ENCODE measurements at places on chromosomes 2 and 18.
A peak's percentile ranks its signal among the peaks of the same experiment; 100 is the strongest.

DNA sequence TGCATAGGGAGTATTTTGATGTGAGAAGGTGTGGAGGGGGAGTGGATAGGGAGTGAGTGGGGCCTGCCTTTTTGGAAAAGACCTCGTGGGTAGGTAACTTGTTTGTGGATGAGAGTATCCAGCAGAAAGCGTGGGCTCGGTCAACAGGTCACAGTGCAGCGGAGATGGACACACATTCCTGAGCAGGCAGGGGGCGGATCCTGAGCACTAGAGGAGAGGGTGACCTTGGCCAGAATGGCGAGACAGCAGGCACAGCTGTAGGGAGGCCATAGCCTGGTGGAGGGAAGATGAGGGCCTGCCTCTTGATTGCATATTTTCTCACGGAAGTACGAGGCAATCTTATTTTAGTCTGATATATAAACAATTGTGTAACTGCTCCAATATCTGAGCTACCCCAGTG lies 3.6 kb upstream of the MC2R start:
- no peak for DNase-seq

DNA sequence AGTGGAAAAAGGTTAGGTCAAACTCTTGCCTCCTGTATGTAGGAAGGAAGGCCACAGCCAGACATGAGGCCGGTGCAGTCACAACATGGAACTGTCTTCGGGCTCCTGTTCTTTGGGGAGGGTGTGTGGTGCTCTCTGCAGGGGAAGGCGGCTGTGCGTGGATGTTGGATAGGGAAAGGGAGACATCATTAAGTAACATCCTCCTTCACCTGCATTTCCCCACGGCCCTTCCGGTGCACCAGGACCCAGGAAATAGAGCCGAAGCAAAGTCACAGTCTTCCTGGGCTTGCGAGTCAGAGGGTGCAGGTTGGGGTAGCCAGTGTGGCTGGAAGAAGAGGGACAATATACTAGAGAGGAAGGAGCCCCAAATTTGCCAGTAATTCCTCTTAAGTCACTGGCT lies 78.9 kb upstream of the SMAD7 start:
- no peak for DNase-seq

GRCh38 chr2:25582077-25582830 lies 91.1 kb downstream of the DTNB start:
- no peak for DNase-seq

DNA sequence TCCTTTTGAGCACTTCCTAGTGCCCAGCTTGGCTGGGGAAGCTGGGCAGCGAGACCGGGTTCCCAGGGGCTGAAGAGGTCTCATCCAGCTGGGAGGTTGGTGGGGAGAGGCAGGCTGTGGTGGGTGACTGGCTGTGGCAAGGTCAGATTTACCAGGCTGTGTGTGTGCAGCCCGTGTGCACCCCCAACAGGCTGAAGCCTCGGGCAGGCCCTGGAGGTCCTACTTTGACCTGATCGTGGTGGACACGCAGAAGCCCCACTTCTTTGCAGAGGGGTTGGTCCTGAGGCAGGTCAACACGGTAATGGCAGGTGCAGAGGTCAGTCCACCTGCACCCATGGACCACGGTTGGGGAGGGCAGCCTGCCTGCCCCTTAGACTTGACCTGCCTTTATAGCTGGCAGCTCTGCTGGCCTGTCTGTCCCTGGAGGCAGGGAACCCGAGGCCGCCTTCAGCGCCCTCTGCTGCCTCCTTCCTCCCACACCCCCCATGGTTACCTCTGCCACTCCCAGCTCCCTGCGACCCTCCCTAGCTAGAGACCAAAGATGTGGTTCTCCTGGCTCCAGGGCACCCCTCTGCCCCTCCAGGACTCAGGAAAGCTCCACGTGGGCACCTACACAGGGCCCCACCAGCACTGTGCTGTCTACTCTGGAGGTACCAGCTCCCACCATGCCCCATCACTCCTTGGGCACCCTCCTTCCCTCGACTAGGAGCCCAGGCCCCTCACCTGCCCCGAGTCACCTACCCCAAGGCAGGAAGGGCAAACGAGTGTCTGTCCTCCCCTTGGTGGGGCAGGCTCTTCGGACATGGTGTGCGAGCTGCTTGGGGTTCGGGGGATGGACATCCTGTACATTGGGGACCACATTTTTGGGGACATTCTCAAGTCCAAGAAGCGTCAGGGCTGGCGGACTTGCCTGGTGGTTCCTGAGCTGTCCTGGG lies 4.0 kb downstream of the NT5DC4 start:
- no peak for DNase-seq

- no peak for DNase-seq
Measured at GRCh38 chr2:132547090-132547687, 122.8 kb downstream of the LYPD1 start.

- peak; percentile 13 for DNase-seq
Measured at GRCh38 chr2:127081826-127082633, 24.9 kb downstream of the BIN1 start.

DNA sequence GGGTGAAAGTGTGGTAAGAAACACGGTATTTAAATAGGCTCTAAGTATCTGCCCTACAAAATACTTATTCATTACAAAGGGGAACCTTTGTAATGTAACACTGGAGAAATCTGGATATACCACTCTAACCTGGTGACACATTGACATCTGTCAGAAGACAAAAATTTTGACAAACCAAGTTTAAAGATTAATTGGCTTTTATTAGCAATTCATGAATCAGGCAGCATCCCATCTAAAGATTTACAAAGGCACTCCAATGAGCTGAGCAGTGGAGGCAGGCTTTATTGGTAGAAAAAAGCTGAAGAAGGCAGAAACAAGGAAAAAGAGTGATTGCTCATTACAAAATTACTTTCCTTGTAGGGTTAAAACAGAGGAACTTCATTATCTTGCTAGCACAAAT lies 35.0 kb downstream of the BMPR2 start:
- no peak for DNase-seq

DNA sequence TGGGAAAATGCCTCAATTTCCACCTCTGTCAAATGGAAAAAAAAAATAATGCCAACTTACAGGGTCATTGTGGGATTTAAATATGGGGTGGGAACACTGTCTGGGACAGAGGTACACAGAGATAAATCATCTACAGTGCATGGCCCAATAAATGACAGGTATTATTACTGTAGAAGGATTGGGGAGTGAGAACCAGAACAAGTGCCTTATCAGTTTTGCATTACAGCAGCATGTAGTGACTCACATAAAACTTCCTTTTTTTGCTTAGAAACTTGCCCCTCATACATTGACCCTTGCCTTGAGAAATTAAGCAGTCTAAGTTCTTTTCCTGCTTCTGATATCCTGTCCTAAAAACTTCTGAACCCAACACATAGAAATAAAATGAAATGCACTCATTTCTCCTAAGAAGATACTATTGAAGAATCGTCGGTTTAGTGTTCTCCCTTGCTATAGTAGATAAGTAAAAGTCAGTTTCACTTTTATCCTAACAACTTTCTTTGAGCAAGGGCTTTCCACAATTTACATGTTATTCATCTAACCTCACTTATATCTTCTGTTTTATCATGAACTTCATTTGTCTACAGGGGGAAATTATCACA lies 121.0 kb upstream of the HAAO start:
- DNase-seq: no peak

DNA sequence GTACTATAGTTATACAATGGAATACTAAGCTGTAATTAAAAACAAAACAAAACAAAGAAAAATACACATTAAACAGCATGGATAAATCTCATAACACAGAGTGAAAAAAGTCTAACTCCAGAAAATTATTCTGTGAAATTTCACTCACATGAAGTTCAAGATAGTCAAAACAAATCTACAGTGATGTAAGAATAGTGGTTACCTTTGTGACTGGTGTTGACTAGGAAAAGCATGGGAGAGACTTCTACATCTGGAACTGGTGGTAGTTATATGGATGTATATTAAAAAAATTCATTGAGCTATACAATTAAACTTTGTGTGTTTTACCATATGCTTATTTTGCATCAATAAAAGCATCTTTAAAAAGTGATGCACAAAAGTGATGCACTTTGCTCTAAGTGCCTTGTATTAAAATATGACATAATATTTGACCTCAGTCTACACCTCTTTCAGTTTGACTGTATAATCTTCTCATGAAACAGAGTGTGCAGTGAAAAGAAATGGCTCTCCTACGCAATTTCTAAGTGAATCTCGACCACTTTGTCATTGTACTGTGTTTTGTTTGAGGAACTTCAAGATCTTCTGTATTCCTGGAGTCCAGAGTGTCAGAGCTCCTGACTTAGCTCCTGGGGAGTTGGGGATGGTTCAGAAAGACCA lies 28.0 kb downstream of the STAT4 start:
- no peak for DNase-seq

DNA sequence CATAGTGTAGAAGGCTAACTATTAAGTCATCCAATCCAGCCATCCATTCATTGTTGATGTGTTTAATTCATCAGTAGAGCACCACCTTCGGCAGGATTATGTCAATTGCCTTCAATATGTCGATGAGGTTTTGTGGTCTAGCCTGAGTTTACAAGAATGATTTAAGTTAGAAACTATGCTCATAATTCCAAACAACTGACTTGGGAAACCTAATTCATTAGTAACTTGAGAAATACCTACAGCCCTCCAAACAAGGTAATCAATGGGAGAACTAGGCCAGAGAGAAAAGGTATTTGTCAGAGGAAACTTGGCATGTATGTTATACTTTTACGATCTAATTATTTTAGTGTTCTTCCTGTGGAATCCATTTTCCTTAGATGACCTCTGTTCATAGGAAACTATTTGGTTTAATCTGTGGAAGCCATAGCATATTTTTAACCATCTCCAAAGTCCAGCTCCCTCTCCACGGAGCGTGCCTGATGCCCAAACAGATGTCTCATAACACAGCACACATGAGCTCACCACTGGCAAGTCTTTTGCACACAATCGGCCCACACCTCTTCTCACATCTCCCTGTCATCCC lies 148.5 kb downstream of the GFPT1 start:
- DNase-seq: no peak

- no peak for DNase-seq
Measured at GRCh38 chr2:184006998-184007397, 591.3 kb upstream of the ZNF804A start.

DNA sequence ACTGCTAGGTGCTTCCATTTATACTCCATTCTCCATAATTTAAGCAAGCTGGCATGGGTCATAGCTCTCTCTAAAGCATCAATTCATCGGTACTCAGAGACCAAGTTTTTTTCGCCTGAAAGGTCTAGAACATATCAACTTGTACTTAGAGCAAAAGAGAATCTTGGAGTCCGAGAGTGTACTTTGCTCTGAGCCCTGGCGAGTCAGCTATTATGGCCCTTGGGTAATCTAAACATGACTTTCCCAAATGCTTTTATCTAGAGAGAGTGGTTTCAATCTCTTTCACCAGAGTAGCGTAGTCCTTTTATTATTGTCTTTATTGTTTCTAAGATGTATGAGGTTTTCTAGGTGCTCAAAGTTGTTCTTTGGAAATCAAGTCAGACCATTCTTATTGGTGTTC lies 34.4 kb downstream of the MAIP1 start:
- no peak for DNase-seq

GRCh38 chr2:177078855-177079254 lies 133.7 kb upstream of the HNRNPA3 start:
- DNase-seq: no peak

GRCh38 chr2:105732101-105732500 lies 12.6 kb upstream of the NCK2 start:
- DNase-seq: no peak

DNA sequence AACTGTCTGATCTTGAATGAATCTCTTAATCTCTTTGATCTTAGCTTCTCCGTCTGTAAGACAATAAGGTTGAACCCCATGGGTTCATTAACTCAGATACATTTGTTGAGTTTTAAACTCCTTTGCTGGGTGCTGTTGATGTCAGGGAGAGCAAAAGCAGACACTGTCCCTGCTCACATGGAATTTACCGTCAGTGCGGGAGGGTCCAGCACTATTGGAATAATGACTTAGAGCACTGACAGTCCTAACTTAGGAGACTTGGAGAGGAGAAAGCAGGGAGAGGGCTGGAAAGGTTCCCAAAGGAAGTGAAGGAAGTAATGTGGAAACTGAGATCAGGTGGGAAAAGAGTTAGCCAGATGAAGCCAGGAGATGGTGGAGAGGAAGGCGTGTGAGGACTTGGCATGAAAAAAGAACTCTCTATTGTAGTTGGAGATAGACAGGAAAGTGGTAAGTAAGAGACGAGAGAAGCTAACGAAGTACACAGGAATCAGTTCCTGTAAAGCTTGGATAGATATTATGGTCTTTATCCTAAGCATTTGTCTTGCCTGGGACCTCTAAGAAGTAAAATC lies 141.4 kb upstream of the SERTAD2 start:
- DNase-seq: no peak

DNA sequence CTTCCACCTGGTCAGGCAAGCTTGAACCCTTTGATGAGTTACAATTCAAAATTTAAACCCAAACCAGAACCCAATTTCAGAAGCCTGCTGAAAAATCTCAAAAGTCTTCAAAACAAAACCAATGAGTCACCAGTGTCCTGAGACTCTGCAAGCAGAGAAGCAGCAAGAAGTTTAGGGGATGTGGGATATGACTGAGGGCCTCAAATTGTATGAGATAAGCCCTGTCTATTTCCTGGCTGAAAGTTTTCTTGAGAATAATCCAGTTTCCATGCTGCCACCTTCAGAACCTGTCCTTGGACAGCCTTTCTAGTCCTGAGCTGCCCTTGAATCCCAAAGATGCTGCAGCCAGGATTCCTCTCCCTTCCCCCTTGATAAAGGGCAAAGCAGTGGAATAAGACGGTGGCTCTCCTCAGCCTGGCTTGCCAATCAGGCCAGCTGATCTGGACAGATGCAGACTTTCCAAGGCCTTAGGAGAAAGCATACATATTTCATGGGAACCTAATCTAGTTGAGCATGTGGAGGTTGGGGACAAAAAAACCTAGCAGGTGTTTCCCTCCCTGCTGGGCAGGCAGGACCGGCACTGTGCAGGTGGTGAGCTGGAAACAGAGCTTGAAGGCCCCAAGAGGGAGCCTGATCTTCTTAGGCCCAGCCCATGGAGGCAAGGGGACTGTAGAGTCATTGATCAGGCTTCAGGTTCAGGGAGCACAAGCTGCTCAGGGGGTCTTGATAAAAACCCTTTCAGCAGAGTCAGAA lies 278.0 kb upstream of the MGAT5 start:
- DNase-seq: no peak

DNA sequence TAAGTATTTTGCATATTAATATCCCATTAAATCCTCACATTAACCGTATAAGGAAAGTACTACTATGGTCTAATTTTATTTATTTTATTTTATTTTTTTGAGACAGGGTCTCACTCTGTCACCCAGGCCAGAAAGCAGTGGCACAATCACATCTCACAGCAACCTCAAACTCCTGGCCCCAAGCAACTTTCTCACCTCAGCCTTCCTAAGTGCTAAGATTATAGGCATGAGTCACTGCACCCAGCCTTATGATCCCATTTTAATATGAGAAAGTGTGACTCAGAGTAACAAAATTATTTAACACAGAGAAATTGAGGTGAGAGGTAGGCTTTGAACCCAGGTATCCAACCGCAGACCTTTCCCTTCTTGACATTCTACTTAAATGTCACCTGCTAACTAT lies 330.0 kb upstream of the POU3F3 start:
- no peak for DNase-seq

Measured in esophagus squamous epithelium (tissue), 5 donors.